ENCODE measurements at places on chromosomes 11 and 22.

GRCh38 chr11:69797156-69797555 is 22.0 kb upstream of the FGF4 start:
- DNase-seq: no peak

GRCh38 chr11:959608-960007 is 33.9 kb downstream of the AP2A2 start:
- DNase-seq: no peak

GRCh38 chr22:42622061-42622710 is 7.5 kb upstream of the POLDIP3 start:
- no peak for DNase-seq

- no peak for DNase-seq
These were observed 120.2 kb downstream of the METTL15 start for GRCh38 chr11:28228196-28228895.

- no peak for DNase-seq
These were observed 45.3 kb upstream of the SMIM38 start for GRCh38 chr11:69110451-69110850.
